ENCODE measurements at places on chromosomes 4 and X.

- DNase-seq: no peak
Observed at GRCh38 chr4:21753084-21753760, 195.3 kb downstream of the KCNIP4 start.

- DNase-seq: no peak
Observed at GRCh38 chr4:146095091-146095690, 80.3 kb upstream of the LSM6 start.

GRCh38 chrX:50088645-50089044, 112.2 kb downstream of the AKAP4 start:
- DNase-seq: no peak

- DNase-seq: no peak
Observed at GRCh38 chrX:125398959-125399440, 79.3 kb downstream of the TEX13C start.

DNA sequence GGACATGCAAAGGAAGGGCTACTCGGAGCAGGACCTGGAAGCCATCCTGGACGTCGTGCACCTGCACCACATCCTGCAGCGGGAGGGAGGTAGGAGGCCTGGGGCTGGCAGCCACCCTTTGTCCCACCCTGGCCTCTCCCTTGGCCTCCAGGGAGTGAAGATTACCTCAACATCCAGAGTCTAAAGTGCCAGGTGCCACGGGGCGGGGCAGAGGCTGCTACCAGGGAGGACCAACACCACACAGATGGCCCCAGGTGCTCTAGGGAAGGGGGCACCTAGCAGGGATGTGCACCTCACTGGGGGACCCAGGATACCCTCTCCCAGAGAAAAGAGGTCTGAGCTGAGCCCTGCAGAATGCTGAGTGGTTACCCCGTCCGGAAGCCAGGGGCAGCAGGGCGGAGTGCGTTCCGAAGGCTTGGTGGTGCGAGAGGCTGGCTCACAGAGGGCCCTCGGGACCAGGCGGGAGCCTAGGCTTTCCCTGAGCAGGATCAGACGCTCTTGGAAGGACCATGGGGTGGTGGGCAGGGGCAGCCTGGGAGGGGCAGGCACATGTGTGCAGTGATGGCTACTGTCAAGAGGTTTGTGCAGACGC, 16.1 kb downstream of the ABCD1 start:
- DNase-seq: no peak

- no peak for DNase-seq
Observed at GRCh38 chr4:124203613-124204238, 508.8 kb downstream of the ANKRD50 start.

DNA sequence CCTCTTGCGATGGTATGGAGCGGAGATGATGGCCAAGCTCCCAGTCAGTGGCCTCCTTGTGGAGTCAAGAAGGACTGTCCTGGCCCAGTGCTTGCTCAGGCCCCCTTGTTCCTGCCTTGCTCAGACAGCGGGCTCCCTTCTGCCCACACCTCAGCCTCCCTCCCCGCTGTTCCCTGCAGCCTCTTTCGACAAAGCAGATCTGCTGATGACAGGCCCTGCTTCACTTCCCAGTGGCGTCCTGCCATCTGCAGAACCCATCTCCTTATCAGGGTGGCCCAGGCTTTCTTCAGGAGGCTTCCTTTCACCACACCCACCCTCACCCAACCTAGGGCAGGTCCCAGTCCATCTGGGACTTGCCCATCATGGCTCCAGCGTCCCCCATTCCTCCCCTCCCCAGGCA, 80.0 kb downstream of the CLDN34 start:
- DNase-seq: no peak

DNA sequence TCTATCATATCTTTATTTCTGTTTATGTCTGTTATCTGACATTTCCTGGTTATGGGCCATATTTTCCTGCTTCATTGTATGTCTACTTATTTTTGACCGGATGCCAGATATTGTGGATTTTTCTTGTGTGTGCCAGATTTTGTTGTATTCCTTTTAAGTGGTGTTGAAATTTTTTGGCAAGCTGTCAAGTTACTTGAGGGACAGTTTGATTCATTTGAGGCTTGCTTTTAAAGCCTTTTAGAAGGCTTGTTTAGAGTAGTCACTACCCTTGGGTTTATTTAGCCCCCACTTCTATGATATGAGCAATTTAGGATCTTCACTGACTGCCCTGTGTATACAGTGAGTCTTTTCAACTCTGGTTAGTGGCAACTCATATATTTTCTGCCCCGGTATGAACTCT, 29.2 kb upstream of the NPY2R start:
- DNase-seq: no peak

DNA sequence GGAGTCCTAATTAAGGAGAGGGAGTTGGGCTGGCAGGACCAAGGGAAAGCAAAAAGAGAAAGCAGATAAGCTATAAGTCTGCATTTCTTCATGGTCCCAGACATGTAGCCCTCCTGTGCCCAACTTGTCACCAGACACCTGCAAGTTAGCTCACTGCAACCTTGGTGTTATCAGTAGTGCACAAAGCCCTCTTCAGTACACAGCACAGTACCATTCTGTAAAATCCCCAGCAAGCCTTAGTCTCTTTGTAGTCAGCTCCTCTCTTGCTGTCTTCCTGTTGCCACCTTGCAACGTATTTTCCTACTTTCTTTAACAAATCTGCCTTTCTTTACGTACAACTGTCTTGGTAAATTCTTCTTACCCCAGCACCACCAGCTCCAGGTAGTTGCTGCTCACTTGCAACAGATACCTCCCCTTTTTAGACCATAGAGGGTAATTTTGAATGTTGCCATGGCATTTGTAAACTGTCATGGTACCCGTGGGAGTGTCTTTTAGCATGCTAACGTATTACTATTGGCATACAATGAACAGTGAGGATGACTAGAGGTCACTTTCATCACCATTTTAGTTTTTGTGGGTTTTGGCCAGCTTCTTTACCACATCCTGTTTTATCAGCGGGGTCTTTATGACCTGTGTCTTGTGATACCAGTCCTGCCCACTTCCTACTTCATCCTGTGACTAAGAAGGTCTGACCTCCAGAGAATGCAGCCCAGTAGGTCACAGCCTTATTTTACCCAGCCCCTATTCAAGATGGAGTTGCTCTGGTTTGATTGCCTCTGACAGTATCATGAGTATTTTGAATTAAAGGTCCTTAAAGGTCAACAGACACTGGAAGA, 28.3 kb upstream of the AP1S2 start:
- no peak for DNase-seq

DNA sequence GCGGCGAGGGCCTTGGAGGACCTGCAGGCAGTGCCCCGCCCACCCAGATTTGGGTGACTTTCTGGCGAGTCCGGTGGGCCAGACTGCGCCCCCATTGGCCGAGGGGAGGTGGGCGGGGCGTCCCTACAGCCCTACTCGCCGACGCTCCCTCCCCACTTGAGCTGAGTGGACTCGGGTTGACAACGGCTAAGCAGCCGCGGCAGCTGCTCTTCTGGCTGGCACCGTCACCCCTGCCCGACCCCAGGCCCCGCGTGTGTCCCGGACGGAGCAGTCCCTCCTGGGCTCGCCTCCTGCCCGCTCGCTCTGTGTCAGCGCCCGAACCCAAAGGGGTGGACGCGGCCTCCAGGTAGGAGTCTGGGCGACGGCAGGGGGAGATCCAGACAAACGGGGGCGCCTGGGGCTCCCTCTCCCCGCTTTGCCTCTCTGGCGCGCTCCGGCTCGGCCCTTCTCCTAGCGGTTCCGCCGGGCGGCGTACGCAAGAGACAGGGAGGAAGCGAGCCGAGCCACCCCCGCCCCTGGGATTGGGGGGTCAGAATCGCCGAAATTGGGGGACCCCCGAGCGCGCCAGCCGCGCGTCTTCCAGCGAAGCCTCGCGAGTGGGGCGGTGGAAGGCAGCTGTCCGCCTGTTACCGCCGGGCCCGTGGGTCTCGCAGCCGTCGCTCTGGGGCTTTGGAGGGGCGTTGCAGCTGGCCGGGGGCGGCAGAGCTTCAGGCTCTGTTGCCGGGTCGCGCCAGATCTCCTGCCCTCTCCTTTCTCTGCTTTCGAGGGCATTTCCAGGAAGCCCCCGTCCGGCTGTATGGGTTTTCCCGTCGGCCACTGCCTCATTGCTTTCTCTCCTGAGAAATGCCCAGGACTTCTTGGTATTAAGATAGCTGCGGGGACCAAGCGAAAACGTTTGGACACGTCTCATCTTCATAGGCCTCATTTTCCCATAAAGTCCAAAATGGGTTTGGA, 46.3 kb downstream of the STARD8 start:
- no peak for DNase-seq

GRCh38 chrX:20654596-20655106, 387.9 kb upstream of the RPS6KA3 start:
- DNase-seq: no peak

Data from activated naive CD4-positive, alpha-beta T cell treated with Interleukin-2 at 50 U/mL for 16 hours (primary cell).